ENCODE measurements at places on chromosomes 16 and 17. TPM values are rescaled to one million over a fixed set of nuclear protein-coding genes. Genes with fewer than 3 reads are reported as not detected.

DNA sequence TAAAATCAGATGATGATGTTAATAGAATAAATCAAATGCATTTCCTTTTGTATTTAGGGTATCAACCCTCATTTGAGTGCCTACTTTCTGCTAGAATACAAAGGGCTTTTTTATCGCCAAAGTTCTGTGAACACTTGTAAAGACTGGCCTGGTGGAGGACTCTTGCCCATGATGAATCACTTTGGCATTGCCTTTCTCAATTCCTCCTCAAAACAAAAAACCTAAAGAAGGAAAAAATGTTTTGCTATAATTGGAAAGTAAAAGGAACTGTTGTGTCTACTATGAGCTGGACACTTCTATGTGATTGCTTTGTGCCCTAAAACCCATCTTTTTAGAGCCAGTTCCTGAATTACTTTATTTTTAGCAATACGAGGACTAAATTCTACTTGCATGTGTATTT is 13.0 kb upstream of the DHRS11 start:
- no peak for DNase-seq

- DNase-seq: peak; percentile 26
Observed at GRCh38 chr16:3467921-3468320, 24.4 kb downstream of the NAA60 start.

- peak; percentile 33 for DNase-seq
Observed at GRCh38 chr16:66735891-66736290, 15.5 kb downstream of the DYNC1LI2 start.

Gene ARHGDIG
- total RNA-seq: not detected
